ENCODE measurements at places on chromosomes 1 and 21.

DNA sequence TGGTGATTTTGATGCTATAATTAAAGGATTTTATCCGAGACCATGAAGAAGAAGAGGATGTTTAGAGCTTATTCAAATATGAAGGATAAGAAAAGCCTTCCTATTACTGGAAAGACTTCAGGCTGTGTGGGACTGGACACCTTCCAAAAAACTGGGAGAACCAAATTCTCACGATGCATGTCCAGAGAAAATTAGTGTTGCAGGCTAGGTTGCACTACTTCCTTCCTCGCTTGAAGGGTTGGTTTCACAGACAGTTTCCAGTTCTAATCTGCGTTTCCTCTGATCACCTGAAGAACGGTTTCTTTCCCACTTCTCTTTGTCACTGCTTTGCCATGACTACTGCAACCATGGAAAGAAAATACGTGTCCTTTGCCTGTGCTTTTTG lies 2.0 kb downstream of the MTARC2 start:
- DNase-seq: no peak

DNA sequence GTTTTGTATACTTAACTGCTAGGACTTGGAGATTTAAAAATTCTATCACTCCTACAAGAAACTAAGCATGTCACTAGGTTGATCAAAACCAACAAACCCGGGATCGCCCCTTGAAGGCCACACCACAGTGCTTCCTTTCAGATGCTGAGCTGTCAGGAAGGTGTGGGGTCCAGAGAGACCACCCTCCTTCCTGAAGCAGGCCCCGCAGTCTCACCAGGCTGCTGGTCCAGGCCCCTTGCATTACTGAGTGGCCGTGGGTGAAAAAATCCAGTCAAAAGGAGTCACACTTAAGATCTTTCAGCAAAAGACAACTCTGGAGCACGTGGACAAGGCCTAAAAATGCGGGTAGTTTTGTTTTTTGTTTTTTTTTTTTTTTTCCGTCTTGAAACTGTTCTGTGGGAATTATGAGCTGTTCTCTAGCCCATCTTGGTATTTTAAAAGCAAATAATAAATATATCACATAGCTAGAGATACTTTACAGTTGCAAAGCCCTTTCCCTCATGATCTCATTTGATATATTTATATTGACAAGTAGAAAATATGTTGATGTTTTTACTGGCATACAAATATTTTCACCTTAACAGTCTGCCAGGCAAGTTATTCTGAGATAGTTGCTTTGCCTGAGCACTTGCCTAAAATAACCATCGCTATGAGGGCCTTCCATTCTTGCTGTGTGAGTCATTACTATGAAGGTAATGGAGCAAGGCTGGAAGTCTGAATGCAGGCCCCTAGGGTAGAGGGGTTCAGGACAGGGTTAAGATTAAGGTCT lies 73.1 kb upstream of the EDEM3 start:
- DNase-seq: peak; percentile 73

GRCh38 chr1:46724991-46725735 lies 6.2 kb upstream of the EFCAB14 start:
- peak; percentile 85 for DNase-seq

DNA sequence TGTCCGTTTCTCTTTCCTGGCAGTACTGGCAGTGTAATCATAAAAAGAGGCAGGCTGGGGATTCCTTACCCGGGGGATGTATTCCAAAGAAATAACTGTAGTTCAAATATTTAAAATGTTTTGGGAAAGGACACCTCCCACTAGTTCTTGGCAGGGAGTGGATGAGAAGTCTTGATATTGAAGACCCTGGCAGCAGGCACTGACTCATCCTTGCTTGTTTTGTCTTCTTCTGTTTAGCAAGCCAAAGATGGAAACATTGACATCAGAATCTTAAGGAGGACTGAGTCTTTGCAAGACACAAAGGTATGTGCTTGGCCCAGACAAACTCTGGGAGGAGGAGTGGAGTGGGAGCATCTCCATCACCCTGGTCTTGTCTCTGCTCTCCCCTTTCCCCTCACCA lies 639 bp downstream of the IL20 start:
- peak; percentile 51 for DNase-seq

DNA sequence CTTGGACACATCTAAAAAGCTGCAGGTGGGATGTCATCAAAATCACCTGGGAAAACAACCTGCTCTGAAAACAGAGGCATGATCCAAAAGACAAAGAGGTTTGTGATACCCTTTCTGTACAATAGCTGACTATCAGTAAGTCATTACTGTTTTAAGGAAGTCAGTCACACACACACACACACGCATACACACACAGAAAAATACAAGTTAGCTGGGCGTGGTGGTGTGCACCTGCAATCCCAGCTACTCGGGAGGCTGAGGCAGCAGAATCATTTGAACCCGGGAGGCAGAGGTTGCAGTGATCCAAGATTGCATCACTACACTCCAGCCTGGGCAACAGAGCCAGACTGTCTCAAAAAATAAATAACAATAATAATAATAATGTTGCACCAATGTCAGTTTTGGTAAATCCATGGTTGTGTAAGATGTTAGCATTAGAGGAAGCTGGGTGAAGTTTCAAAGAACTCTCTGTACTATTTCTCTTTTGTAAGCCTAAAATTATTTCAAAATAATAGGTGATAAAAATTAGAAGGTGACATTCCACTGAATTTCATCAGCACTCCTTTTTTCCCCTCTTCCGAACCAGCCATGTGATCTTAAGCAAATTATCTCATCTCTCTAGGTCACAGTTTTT lies 9.9 kb upstream of the HLCS start:
- DNase-seq: no peak

- DNase-seq: peak; percentile 68
Observed at GRCh38 chr1:155591770-155592169, 18.2 kb upstream of the MSTO1 start.

DNA sequence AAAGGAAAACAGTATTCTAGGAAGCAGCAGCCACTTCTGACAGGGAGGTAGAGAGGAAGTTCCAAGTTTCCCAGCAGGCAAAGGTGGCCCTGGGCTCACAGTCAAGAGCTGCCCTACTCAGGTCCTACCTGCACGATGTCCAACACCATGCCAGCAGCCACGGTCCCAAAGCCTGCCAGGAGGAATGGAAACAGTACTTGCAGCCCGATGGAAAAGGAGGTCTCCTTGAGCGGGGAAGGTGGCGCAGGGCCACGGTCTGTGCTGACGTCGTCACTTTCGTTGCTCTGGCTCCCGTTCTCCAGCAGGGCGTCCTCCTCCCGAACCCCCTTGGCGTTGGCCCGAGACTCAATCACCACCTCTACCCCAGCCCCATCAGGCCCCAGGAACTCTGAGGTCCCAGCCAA lies 3.1 kb downstream of the SLC41A1 start:
- DNase-seq: no peak

- no peak for DNase-seq
Observed at GRCh38 chr1:151479462-151479861, 20.2 kb upstream of the POGZ start.

DNA sequence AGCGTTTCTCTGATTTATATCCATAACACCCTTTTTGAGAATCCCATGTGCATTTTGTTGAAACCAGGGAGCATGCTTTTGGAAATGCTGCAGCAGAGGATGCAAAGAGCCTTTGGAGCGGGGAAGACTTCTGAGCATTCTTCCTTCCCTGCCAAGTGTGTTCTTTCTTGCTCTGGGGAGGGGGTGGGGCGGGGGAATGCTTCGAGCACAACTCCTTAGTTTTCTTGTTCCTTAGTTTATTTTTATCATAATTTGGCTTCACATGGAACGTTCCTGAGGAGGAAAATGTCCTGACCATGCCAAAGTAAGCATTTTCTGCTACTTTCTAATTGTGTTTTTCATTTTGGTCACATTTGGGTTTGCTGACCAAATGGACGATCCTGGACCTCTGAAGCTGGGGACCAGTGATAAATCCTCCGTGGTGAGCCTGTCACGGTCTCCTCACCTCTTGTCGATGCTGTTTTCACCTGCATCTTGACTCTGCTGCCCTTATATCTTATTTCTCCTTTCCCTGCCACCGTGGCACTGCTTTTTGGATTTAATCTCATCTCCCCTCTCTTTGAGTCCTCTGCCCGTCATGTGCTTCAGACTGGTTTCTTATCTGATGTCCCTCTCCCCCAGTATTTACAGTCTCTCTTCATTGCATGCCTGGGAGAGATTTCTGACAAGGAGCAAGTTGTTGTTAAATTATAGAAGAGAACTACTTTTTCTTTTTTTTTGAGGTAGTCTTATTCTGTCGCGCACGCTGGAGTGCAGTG lies 2.4 kb downstream of the CTPS1 start:
- DNase-seq: no peak
